ENCODE measurements at places on chromosomes 2 and 18.
A peak's percentile ranks its signal among the peaks of the same experiment; 100 is the strongest.

DNA sequence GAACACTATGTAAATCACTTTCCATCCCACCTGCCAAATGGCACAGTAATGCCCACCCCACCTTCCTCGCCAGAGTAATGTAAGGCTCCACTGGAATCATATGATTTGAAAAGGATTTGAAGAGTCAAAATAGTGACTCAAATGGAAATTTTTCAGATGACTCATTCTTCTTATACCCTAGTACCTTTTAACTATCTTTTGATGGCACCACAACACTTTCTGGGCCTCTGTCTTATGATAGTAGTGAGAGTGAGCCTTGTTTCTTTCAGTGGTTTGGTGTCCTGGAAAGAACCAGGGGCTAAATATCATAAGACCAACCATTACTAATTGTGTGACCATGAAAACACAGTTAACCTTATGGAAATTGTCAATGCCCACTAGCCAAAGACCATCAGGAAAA, 235.4 kb upstream of the SLC14A2 start:
- no peak for DNase-seq

- no peak for DNase-seq
These were observed 126.8 kb downstream of the CDH20 start for GRCh38 chr18:61459896-61460648.

GRCh38 chr2:150459281-150459680, 28.2 kb downstream of the RND3 start:
- DNase-seq = no peak

DNA sequence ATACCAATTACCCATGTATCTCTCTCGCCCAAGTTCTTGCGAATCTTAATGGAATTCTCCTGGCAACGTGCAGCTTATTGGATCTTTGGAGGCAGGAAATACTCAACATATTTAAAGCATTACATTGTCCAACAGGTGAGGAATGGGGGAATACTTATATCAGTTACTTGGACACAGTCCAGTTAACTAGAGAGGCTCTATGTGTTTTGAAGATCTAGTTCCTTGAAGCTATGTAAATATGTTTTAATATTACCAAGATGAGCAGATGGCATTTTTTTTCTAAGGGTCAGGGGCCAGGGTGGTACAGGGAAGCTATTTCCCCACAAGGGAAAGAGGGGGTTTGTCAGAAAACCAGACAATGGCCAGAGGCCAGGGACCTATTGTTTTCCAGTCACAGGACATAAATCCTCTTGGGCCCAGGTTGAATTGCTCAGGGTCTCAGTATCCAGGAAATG, 26.8 kb upstream of the MC5R start:
- peak; percentile 15 for DNase-seq

GRCh38 chr18:26057344-26057773, 33.1 kb downstream of the SS18 start:
- DNase-seq = peak; percentile 86

DNA sequence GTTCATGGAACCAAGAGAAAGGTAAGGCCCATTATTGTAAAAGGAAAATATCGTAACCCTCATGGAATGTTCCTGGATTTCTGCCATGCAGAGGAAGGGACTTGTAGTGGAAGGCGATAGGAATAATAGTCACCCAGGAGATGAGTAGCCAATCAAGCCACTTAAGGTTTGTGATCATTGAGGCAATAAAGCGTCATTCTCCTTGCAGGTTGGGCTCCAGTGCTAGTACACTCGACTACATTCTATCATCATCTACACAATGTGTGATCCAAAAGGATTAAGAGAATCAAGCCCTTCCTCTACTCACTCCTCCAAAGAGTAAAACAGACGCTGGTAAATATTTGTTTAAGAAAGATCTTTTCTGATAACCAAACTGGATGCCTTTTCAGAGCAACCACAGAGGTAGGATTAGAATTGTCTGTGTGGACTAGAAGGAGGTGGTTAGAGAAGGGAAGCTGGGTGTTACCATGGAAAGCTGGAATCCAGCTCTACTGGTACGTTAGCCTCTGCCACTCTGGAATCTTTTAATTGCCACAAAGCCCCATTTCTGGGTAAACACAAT, 245.7 kb downstream of the IKZF2 start:
- DNase-seq = peak; percentile 92

- no peak for DNase-seq
These were observed 13.9 kb upstream of the ATP6V1B1 start for GRCh38 chr2:70921839-70922234.

- DNase-seq = peak; percentile 7
These were observed 141.5 kb downstream of the AQP4 start for GRCh38 chr18:26723981-26724380.

DNA sequence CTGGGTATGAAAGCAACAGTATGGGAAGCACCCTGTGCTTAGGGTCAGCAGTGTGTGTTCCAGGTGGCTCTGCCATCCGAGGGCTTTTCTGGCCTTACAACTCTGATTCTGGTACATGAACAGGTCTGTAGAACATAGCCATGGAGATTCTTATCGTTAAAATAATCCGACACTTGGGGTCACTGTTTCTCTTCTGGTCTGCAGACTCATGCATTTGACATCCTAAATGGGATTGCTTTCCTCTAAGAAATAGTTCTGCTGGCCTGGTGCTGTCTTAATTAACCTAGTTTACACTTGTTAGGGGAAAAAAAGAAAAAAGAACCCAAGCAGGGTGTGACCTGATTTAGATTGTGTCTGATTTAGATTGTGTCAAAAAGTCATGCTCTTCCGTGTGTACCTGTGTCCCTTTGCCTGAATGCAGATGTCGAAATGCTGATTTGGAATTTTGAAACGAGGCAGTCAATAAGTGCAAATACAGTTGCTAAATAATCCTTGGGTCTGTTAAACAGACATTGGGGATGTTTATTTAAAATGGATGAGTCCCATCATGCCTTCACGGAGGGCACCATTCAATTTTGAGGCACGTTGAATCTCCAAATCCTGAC, 59.6 kb downstream of the TRPM8 start:
- peak; percentile 26 for DNase-seq

- DNase-seq = peak; percentile 94
These were observed 119.3 kb downstream of the STPG4 start for GRCh38 chr2:47035615-47036488.

- no peak for DNase-seq
These were observed 110.3 kb upstream of the MGAT5 start for GRCh38 chr2:134143568-134143967.

- no peak for DNase-seq
These were observed 13.5 kb downstream of the CBLN2 start for GRCh38 chr18:72530622-72531021.

- DNase-seq = no peak
These were observed 380.4 kb downstream of the CLIP4 start for GRCh38 chr2:29495536-29496060.

DNA sequence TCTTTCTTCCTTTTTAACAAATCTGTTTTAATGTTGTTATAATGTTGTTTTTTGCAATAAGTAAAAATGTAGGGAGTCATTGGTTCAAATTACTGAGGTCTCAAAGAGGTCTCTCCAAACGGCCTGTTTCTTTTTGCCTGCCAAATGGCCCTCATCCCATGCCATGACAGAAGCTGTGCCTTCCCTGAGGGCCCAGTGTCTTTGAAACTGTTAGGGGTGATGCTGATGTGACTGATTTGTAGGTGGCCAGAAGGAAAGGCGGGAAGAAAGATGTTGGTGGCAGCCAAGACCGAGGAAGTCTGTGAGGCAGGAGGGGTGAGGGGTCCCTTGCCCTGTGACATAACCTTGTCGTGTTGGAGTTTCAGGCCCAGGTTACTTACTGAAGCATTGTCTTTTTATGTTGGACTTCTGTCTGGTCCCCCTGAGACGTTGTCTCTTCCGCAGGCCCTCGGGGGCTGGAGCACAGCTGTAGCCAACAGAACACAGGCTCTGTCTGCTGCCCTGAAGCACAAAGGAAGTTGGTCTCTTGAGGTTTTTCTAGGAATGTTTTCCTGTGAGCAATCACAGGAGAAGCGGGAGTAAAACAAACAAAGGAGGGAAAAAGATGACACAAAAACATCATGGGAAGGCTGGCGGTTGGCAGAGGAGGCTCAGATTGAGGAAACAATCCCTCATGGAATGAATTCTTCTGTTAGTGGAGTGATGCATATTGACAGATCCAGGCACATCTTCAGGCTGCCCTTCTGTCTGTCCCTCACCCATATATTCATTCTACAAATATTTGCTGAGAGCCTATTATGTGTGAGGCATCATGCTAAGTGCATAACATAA, 4.9 kb upstream of the ST3GAL5 start:
- DNase-seq = peak; percentile 46

DNA sequence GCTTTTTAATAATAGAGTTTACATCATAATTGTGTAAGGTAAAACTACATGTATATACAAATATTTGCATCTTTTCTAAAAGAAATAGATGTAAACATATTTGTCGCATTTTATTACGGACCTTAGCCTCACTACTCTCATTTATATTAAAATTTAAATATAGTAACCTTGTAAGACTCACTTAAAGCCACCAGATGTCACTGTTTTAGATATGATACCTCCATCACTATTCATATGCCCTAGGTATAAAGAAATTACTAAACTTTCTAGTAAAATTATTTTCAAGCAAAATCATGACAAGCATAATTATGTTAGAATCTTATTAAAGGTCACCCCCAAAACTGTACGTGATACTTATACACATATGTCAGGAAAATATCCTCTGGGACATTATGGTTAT, 674.3 kb upstream of the REG3G start:
- DNase-seq = peak; percentile 18

DNA sequence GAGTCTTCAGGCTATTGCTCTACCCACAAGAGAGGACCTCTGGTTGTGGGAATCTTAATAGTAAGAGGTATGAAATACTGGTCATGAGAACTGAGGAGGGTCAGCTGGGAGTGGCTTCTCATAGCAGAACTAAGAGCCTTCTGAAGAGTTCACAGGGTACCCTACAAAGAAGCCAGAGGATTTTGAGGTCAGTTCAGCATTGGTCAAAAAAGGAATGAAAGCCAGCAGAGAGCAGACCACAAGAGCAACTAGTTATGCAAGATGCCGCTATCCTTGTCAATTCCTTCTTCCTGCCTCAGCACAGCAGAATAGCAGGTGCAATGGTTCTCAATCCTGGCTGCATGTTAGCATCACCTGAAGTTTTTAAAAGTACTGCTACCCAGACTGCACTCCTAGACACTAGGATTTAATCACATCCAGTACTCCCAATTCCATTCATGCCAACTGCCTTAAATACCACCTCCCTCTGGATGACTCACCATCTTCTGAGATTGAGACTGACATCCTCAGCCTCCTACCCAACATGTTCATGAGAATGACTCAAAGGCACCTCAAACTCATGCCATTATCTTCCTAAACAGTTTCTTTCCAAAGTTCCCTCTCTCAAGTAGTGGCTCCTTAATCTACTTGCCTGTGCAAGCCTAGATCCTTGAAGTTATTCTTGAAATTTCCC, 81.0 kb upstream of the RBMS1 start:
- DNase-seq = peak; percentile 62

GRCh38 chr2:113672326-113672932, 45.4 kb downstream of the RABL2A start:
- no peak for DNase-seq

DNA sequence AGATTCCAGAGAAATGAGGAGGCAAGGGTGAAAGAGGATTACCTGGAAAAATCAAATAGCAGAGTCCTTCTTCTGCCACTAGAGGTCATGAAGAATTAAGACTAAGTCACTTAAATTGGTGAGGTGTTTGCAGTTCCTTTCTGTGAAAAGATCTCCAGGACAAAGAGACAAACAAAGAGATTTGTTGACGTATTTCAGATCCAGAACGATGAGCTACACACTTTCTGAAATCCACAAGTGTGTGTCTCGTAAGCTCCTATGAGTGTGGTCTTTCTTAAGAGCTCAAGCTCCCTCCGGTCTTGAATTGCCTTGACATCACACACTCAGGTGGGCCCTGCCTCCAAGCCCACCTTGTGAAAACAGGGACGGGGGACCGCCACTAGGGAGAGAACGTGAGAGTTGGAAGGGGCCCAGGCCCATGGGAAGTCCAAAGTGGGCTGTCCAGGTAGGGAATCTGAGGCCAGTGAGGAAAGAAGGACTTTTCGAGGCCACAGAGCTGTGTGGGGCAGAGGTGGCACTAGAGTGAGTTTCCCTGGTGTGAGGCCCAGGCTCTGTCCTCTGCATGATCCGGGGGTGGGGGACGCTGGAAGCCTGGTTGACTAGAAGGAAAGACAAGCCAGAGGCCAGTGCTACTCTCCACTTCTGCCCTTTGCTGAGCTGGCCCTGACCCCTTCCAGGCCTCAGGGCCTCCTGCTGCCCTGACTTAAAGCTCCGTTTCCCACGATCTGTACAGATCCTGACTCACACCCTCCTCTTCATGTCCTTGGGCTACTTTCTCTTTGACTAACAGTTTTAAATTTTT, 168.1 kb upstream of the NCK2 start:
- peak; percentile 39 for DNase-seq

- DNase-seq = no peak
These were observed 236.6 kb downstream of the GLI2 start for GRCh38 chr2:120972286-120972685.

GRCh38 chr2:63192169-63192888, 141.7 kb downstream of the OTX1 start:
- DNase-seq = no peak

- DNase-seq = no peak
These were observed 127.4 kb upstream of the SLC8A1 start for GRCh38 chr2:40579247-40579646.

GRCh38 chr18:38077229-38077628, 511.6 kb upstream of the CELF4 start:
- no peak for DNase-seq

- peak; percentile 94 for DNase-seq
These were observed 42.0 kb downstream of the CTIF start for GRCh38 chr18:48580782-48581181.

DNA sequence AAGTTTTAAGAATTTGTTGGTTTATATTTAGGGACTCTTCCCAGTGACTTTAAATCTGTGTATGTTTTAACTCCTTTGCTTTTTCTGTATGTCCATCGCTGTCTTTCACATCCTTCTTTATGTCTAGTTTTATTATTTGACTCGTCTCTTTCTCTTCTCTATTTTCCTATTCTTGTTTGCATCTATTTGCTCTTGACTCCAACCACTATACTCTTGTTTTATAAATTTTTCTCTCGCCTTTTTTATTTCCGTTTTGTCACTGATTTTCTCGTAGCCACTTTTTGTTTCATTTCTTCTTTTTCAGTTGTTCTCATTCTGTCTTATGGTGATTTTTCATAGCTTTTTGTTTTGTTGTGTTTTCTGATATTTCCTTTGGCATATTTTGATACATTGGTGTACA, 170.5 kb upstream of the NETO1 start:
- DNase-seq = no peak

Data from trophoblast cell (in vitro differentiated cells and primary cell).